ENCODE measurements at places on chromosomes 6 and 20.

GRCh38 chr20:34582911-34583310 lies 24.4 kb downstream of the MAP1LC3A start:
- no peak for DNase-seq

DNA sequence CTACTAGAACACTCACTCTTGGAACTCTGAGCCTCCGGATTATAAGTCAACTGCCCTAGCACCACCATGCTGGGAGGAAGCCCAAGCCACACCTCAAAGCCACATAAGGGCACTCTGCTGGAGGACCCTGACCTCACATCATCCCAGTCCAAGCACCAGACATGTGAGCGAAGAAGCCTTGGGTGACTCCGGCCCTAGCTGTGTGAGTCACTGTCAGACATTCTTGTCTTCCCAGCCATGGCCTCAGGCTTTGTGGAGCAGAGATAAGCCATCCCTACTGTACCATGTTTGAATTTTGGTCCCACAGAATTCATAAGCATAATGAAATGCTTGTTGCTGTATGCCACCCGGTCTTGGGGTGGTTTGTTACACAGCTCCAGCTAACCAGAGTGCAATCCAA lies 247.7 kb downstream of the SOD2 start:
- no peak for DNase-seq

DNA sequence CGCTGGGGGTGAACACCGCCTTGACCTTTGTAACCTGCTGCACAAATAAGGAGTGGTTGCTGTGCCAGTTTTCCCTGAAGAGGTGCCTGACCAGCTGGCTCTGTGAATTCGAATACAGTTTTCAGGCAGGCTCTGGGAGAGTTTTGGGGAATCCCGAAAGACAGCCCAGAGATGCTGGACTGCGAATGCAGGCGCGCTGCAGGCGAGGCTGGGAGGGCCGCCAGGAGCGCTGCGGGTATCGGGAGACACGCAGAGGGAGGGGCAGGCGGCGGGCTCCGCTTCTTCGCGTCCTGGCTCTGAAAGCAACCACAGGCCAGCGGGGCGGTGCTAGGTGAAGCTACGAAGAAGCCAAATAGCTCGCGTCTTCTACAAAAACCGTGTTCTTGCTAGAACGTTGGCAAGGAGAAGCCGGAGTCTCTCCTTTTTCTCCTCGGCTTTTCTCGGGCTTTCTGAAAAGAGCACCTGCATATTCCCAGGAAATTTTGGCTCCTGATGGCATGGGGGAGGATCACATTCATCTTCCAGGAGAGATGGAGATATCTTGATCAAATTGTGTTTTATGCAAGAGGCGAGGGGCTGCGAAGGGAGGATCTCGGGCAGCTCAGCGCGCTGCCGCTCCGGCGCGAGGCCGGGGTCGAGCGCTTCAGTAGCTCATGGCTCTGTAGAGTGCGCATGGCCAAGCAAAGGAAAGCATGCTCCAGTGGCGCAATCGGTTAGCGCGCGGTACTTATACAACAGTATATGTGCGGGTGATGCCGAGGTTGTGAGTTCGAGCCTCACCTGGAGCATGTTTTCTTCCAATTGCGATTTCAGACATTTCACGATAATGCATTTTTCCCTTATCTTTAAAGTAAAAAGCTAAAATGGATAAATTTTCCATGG lies 158.1 kb upstream of the ZNF184 start:
- DNase-seq = no peak

- DNase-seq = no peak
Measured at GRCh38 chr6:15995493-15995892, 133.4 kb upstream of the MYLIP start.
